CD4-positive, alpha-beta T cell treated with Interleukin-17A for 4 hours (primary cell): ENCODE measurements at places on chromosomes 5 and 9.

GRCh38 chr5:148060881-148061280 lies 2.9 kb upstream of the SPINK5 start:
- no peak for DNase-seq

DNA sequence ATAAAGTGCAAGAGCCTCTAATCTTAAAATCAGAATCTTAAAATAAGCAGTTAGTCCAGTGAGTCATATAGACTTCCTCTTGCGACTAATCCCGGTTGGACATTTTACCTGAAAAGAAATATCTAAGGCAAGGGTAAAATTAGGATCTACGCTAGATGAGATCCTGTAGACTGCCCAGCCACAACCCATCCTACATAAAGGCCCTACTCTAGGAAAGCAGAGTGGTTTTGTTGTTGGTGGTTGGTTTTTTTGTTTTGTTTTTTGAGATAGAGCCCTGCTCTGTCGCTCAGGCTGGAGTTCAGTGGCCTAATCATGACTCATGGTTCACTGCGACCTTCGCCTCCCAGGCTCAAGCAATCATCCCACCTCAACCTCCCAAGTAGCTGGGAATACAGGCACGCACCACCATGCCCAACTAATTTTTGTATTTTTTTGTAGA lies 6.9 kb downstream of the TSC1 start:
- no peak for DNase-seq

DNA sequence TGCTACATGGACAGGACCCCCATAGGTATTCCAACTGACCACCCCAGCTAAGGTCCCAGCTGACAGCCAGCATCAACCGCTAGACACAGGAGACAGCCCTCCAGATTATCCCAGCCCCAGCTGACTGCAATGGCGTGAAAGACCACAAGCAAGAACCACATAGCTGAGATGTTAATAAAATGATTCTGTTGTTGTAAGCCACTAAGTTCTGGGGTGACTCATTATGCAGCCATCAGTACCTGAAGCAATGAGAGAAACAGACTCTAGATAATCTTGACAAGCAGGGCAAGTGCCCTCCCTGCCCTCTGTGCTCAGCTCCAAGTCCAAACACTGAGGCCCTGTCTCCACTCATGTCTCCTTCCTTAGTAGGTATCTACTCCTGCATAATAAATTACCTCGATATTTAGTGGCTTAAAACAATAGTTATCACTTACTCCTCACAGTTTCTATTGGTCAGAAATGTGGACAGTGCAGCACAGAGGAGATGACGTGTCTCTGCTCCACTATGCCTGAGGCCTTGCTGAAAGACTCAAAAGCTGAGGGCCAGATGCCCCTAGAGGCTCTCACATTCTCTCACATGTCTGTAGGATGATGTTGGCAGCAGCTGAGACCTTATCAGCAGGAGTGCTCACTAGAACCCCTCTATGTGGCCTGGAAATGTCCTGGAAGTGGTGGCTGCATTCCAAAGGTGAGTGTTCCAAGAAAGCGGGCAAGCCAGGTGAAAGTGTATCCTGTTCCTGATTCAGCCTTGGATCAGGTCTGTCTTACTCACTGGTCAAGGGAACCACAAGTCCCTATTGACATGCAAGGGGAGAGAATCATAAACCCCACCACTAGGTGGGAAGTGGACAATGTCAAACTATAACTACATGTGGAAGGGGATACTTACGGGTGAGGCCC lies 2.5 kb downstream of the MGAT1 start:
- DNase-seq: no peak

GRCh38 chr9:108416324-108416723 lies 439.5 kb downstream of the ACTL7B start:
- DNase-seq: no peak

DNA sequence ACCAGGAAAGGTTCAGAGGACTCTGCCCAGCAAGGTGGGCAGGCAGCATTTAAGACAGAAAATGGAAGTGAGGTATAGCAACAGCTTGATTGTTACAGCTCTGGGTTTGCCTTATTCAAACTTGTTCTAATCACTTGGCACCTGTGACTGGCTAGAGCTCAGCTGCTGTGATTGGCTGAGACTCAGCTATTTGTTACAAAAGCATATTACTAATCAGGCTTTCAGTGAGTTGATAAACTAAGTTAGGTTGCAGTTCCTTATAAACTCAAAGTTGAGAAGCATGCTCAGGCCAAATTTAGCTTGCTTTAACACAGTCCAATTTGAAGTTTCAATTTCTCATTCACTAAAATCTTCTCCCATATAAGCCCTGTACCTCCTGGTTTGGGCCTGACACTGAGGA lies 56.3 kb downstream of the GDA start:
- DNase-seq: no peak

DNA sequence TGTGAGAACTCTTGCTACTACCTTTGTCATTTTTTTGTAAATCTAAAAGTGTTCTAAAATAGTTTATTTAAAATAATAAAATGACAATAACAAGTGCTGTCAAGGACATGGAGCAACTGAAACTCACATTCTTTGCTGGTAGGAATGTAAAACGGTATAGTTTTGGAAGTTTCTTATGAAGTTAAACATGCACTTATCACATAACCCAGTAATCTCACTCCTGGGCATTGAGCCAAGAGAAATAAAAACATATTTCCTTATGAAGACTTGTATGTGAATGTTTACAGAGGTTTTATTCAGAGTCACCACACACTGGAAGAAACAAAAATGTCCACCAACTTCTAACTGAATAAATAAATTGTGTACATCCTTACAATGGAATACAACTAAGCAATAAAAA lies 46.0 kb upstream of the COL15A1 start:
- DNase-seq: no peak

- no peak for DNase-seq
Observed at GRCh38 chr5:151491062-151491461, 43.7 kb downstream of the SLC36A1 start.
